ENCODE measurements at places on chromosomes 2 and 18.

GRCh38 chr2:160420711-160421110 is 72.9 kb downstream of the RBMS1 start:
- no peak for DNase-seq

GRCh38 chr2:205024822-205025518 is 479.7 kb downstream of the PARD3B start:
- DNase-seq = peak; percentile 93

- no peak for DNase-seq
These were observed 27.6 kb downstream of the CUL3 start for GRCh38 chr2:224557610-224558009.

DNA sequence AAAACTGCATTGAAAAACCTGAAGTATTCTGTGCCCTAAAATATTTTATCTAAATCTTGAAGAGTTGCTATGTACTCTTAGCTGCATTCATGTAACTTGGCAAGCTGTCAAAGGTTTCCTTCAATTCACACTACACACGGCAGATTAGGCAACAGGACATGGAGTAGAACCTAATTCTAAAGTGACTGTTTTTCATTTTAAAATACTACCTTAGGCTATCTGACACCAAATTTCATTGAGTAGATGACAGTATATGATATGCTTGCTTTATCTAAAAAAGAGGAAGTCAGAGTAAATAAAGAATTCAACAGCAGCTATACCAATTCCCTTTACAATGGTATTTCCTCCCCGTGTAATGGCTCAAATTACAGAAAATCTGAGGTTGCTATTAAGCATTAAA is 45.4 kb downstream of the EXOC6B start:
- DNase-seq = no peak

DNA sequence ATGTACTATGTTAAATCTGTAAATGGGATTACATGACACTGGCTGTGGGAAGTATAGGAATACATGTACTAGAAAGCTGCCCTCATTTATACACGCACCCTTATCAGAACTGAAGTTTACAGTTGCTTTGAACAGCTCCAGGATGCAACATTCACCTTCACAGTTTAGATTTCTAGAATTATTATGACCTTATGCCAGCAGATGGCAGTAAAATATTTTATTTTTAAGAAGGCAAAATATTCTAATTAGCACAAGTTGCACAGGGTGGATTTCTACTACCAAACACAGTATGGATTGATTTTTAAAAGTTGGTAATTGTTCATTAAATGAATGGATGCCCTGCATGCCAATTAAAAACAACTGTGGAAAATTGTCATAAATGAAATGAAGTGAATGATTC is 670.4 kb downstream of the KCNJ3 start:
- no peak for DNase-seq

All from Daoy (cell line).